ENCODE measurements at places on chromosomes 3 and 15. TPM values are rescaled to one million over a fixed set of nuclear protein-coding genes. Genes with fewer than 3 reads are reported as not detected.

The PDZRN3 gene
- 33.3 TPM for total RNA-seq

The RARB gene
- 1.4 TPM for total RNA-seq

The MLH1 gene
- total RNA-seq = 34.3 TPM

The CAPN3 gene
- 28.9 TPM for total RNA-seq

The CLSTN2 gene
- total RNA-seq = 14.1 TPM

The CNTN4 gene
- 7.7 TPM for total RNA-seq

The ACOX2 gene
- 5.7 TPM for total RNA-seq

The AGBL1 gene
- total RNA-seq = 0.56 TPM

The FAM107A gene
- 21.8 TPM for total RNA-seq

The GPR160 gene
- total RNA-seq = 3.3 TPM

The MUC20 gene
- total RNA-seq = 0.26 TPM

The WDR93 gene
- total RNA-seq = 0.31 TPM

The GOLGA6L9 gene
- total RNA-seq = 4.2 TPM

The FEZF2 gene
- total RNA-seq = not detected

The ANKRD63 gene
- not detected for total RNA-seq

The CPEB1 gene
- total RNA-seq = 0.97 TPM

The ADAMTSL3 gene
- total RNA-seq = 2.0 TPM

The STAG1 gene
- 40.2 TPM for total RNA-seq

The COL8A1 gene
- 3.5 TPM for total RNA-seq

The LTK gene
- 2.8 TPM for total RNA-seq

The PLA2G4D gene
- 25.2 TPM for total RNA-seq

Data from suprapubic skin (tissue), 4 donors.